ENCODE measurements at places on chromosomes 2 and 18.

DNA sequence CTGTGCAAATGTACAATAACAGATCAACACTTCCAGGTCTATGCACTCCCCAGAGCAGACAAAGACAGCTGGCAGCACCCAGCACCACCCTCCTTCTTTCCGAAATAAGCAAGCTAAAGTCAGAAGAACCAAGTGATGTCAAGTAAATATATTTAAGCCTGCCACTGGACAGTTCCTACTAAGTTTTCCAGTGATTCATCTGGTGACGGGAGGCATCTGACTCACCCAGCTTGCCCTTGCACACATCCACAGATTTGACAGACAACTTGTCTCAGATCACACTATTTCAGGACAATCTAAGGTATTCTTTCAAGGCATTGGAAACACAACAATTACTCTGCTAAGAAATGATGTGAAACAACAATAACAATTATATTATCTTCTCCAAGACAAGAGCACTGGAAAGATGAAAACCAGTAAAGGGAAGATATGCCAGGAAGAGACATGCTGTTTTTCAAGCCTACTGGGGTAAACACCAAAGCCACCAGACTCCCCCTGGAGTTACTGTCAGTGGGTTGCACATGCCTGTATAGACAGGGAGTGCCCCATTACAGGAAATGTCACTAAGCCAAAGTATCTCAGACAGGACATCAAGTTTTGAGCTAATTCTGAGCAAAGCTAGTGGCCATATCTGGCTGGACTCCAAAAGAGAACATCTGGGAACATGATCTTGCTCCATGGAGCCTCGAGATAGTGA, 287.9 kb upstream of the KLHL29 start:
- DNase-seq, result no peak

DNA sequence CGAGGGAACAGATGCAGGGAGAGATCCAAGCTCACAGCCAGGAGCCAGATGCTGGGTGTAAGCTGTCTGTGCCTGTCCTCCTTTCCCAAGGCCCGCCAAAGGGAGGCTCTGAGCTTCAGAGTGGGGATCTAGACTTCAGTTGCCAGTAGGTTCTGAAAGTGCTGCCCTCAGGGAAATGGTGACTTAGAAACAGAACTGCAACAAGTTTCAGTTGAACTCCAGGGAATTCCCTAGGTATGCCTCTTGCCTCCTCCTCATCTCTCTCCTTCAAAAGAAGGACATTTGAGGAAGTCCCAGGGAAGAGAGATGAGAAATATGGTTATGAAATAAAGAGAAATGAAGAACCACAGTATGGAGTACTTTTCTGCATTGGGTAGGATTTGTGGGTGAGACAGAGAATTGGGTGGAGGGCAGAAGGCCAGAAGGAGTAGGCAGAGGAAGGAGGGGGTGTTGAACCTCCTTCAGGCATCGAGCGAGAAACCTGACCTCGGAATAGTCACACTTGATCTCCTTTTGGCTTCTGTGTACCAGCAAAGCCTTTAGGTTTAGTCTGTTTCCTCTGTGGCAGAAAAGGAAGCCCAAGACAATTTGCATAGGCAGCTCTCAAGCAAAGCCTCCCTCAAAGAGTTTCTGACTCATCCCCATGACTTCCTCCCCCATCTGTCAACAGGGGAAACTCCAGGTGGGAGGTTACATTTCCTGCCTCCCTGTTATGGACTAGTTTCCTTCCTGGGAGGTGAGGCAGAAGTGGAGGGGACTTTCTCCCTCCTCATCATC, 45.7 kb downstream of the QPCT start:
- DNase-seq, result peak; percentile 83

DNA sequence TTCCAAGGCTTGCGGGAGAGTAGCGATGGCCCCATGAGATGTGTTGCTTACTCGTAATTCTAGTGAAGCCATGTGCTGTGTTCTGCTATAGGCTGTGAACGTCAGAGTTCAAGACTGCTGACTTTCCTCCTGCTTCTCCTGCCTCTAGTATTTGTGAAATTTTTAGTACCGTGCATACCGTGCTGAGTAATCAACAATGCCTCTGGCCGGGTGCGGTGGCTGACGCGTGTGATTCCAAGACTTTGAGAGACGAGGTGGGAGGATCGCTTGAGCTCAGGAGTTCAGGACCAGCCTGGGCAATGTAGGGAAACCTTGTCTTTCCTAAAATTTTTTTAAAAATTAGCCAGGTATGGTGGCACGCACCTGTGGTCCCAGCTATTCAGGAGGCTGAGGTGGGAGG, 59.9 kb upstream of the B3GNT7 start:
- no peak for DNase-seq

GRCh38 chr2:181972431-181973170, 13.1 kb upstream of the PPP1R1C start:
- DNase-seq, result no peak

DNA sequence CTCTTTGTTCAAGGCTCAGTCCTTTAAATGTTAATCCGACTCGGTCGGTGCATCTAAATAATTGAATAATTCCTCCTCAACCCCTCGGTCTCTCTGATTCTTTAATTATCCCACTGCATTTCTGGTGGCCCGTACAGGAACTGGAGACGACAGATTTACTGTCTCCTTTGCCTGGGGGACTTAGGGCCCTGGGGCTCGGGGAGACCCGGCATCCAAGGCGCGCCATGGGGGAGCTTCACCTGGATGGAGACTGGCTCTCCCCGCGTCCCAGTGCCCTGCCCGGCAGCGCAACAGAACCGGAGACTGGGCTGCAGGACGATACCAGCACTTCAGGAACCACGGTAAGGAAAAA, 47.7 kb upstream of the SELENOI start:
- no peak for DNase-seq

DNA sequence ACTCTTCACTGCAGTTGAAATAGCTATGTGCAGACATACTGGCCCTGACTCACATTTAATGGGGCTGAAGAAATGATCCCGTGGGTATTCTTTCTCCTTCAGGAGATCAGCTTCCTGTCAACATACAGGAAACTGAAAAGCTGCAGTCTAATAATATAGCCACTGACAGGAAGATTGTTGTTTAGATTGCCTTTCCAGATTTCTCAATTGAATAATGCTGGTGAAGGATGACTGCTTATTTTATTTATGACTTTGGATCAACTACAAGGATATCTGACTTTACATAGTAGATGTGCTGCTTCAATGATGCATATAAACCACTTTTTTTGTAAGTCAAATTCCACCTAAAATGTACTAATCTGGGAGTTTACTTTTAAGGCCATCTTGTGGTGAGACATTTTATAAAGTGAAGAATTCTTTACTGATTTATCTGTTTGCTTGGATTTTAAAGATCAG, 93.4 kb upstream of the MAP4K3 start:
- DNase-seq, result peak; percentile 47

DNA sequence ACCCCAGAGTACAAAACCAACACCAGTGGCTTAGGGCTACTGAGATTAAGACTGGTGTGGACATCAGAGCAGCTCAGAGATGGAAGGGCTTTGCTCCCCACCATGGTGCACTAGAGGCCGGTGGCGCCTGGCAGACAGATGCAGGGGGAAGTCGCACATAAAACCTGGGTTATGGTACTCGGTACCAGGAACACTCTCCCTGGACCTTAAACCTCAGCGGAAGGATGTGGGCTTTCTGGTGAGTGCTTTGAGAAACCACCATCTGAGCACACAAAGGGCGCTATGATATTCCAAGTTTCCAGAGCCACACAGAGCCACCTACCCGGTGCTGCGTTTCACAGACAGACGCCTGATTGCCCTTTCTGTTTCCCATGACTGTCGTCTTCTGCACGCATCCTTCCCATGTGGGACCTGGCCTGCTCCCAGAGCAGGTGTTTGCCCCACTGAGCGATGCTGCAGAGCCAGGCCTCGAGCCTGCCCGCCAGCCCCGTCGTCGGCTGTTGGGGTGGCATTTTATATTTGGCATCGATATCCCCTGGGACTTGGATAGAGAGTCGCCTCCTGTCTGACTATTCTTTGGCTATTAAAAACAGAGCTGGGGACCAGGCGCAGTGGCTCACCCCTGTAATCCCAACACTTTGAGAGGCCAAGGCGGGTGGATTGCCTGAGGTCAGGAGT, 89.5 kb upstream of the ODC1 start:
- DNase-seq, result no peak

DNA sequence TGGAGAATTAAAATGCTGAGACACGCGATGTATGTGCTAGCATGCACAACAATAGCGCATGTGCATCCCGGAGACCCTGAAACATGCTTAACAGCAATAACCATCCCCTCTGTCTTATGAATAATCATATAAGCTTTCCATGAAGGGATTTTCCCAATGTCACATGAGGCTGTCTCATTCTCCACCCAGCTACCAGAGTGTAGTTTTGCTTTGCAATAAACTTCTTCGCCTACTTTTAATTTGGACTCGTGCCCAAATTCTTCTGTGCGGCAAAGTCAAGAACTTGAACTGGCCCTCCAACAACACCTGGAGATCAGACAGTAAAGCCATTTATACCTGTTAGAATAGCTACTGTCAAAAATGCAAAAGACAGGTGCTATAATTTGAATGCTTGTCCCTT, 15.5 kb downstream of the LYG1 start:
- no peak for DNase-seq

DNA sequence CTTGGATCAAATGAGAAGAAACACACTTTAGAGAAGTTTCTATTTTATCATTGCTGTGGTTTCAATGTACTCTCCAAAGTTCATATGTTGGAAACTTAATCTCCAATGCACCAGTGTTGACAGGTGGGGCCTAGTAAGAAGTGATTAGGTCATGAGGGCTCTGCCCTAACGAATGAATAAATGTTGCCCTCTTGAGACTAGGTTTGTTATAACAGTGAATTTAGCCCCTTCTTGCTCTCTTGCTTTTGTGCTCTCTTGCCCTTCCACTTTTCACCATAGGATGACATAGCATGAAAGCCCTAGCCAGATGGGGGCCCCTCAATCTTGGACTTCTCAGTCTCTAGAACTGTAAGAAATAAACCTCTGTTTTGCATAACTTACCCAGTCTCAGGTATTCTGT, 664.8 kb downstream of the DCC start:
- DNase-seq, result no peak
